Fibroblast of villous mesenchyme (primary cell): ENCODE measurements at places on chromosomes 16 and 17. TPM values are rescaled to one million over a fixed set of nuclear protein-coding genes. Genes with fewer than 3 reads are reported as not detected.

Gene SNAI3
- not detected in 2 replicates for total RNA-seq

Gene CD300H
- not detected in 2 replicates for total RNA-seq

Gene ZNF205
- 14.2 and 18.4 TPM in 2 replicates for total RNA-seq

Gene SLC5A11
- under 0.01 TPM in 1 of 2 replicates, not detected in the other for total RNA-seq

Gene PRSS27
- total RNA-seq, result 0.86 and 0.97 TPM in 2 replicates

Gene CD300LF
- total RNA-seq, result not detected in 2 replicates

Gene NAGS
- total RNA-seq, result 0.43 and 0.64 TPM in 2 replicates

- DNase-seq, result no peak
These were observed 10.4 kb downstream of the MPRIP start for GRCh38 chr17:17052462-17053221.

GRCh38 chr16:67158637-67159600 lies 790 bp downstream of the TRADD start:
- peak; percentile 47 for DNase-seq

GRCh38 chr16:13448346-13448745 lies 471.6 kb upstream of the ERCC4 start:
- DNase-seq, result no peak

GRCh38 chr17:40355123-40355803 lies 9.3 kb downstream of the GJD3 start:
- DNase-seq, result peak; percentile 66

GRCh38 chr17:6787081-6787693 lies 11.2 kb downstream of the FBXO39 start:
- no peak for DNase-seq

GRCh38 chr16:49608779-49609178 lies 235.2 kb downstream of the C16orf78 start:
- peak; percentile 17 for DNase-seq

DNA sequence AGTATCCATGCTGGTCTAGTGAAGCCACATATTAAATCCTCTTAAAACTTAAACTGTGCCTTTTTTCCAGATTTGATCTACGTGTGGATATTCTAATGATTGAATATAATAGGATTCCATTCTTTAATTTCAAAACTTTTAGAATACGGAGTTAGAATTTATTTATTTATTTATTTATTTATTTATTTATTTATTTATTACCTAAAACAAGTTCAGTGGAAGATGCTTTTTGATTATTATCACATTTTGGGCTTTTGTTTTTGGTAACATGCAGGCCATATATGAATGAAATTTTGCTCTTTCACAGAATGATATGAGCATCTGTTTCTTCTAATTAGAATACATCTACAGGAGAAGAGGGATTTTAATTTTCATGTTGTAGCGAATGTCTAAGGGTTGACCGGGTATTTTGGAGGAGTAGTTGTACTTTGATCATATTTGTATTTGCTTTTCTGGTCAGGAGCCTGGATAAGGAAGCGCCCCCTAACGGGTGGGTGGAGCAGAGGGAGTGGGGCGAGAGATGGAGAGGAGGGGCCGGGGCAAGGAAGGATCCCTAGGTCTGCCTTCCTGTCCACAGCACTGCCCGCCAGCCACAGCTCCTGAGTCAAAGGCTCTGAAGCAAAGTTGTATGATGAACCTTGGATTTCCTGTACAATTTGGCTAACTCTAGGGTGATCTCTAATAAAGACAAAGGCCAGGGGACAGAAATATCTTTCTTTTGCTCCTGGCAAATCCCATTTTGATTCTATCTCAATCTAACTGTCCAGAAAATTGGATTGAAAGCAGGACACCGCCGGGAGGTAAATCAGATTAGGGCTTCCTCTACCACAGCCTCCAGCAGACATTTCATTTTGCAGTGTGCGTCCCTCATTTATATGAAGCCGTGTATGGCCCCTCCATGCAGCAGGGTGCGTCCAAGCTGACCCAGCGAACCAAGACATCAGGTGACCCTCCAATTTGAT lies 149.1 kb downstream of the PRKCA start:
- DNase-seq, result no peak

- DNase-seq, result no peak
These were observed 3.6 kb downstream of the STAC2 start for GRCh38 chr17:39222151-39222550.

DNA sequence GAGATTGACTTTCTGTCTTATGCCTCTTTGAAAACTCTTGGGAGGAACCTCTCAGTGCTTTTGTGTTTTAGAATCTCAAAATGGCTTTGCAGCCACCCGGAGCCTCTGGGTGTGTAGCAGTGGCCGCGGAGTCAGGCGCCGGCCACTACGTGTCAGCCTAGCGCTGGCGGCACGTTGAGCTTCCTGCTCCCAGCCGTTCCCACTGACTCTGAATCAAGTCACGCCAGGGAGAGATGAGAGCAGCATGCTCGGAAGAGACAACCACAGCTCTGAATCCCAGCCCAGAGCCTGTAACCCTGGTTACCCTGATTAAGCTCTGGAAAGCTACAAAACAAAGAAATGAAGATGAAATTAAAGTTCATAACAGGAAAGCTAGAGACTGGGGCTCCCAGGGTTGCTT lies 97.4 kb upstream of the CACNG5 start:
- DNase-seq, result no peak

GRCh38 chr17:76427501-76428231 lies 25.3 kb downstream of the UBE2O start:
- peak; percentile 62 for DNase-seq

GRCh38 chr16:19281246-19281645 lies 4.3 kb upstream of the CLEC19A start:
- DNase-seq, result no peak

DNA sequence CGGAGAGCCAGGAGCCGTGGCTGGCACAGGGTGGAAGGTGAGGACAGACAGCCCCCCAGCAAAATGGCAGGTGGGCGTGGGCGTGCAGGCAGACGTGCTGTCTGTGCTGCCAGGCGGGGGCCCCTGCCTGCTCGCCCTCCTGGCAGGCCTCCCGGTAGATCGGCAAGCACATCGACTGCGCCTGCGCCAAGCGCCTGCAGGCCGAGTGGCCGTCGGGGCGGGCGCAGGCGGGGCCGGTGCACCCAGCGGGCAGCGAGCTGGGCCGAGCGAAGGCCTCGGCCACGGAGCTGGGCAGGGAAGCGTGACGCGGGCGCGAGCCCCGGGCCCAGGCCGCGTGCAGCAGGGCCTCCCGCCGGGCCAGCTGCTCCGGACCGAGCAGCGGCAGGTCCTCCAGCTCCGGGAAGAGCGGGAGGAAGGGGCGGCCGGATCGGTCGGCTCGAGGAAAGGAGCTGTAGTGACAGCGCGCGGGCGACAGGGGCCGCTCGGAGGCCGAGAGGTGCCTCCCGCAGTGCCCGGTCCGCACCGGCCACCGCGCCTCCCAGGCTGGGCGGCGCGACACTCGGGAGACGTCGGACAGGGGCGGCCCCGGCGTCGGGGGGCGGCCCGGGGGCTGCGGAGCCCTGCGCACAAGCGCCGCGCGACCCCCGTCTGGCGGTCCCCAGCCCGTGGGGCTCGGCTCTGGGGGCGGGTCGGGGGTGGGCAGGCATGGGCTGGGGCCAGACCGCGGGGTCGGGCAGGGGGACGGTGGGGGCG lies 16.9 kb downstream of the GRIN2C start:
- DNase-seq, result peak; percentile 57

DNA sequence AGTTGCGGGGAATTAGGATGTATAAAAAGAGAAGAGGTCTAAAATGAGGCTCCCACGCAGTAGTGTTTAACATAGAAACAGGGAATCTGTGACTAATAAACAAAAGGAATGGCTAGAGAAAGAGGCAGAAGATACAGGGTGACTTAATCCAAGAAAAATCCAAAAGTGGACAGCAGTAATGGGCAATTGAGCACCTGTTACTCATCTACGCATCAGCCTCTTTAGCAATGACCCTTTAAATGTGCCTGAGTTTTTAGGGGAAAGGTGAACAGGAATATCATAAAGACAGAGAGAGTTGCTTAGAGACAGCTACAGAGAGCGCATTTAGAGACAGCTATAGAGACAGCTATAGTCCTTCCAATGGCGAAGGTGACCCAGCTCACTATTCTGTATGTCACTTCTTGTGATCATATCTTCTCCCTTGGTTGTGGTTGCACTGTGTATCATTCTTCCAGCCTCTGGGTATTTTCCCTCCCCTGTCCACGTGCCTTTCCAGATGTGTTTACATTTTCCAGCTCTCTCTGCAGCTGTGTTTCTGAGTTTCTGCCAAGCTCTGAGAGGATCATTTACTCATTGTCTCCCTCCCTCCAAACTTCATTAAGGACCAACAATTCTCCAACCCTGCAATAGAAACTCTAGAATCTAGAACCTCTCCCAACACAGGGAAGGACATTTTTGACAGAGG lies 61.5 kb downstream of the MYOCD start:
- DNase-seq, result peak; percentile 89

- no peak for DNase-seq
These were observed 4.1 kb downstream of the MARCHF10 start for GRCh38 chr17:62804025-62804424.
